Ammon's horn (tissue), 1 donor: ENCODE measurements at places on chromosomes 7 and 10.
A peak's percentile ranks its signal among the peaks of the same experiment; 100 is the strongest.

GRCh38 chr7:50315739-50316671 is 11.5 kb downstream of the IKZF1 start:
- DNase-seq = no peak

DNA sequence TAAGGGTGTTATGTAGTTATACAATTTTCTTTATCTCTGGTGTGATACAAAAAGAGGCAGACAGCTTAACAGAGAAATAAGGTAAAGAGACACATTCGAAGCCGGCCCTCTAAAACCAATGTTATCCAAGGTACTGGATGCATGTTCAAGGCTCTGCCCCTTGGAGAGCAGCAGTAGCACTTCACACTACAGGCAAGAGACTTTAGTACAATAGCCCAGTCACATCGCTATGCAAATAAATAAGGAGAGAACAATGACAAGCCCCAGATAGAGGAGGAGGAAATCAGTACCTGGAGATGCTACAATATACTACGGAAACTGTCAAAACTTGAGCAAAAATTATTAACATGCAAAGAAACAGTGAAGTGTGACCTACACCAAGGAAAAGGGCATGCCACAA is 111.1 kb downstream of the ITGB1 start:
- no peak for DNase-seq

DNA sequence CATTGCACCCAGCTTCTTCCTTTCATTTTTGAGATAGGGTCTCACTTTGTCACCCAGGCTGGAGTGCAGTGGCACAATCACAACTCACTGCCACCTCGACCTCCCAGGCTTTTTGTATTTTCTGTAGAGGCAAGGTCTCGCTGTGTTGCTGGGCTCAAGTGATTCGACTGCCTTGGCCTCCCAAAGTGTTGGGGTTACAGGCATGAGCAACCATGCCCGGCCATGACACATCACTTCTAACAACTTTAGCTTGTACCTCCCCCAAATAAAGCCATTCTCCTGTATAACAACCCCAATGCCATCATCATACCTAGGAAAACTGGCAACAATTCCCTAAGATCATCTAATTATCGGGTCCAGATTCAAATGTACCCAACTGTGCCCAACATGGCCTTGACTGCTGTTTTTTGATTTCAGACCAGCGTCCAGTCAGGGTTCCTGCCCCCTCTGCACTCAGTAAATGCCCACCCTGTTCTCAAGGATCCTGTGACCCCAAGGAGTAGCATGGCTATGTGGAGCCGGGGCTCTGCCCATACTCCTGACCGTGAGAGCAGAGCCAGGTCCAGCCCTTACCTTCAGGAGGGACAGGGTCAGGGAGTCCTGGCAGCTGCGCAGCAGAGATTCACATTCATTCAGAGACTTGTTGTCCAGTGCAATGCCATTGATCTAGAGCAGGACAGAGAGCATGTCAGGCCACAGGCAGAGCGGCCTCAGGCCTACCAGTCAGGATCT is 102.6 kb downstream of the DLG5 start:
- DNase-seq = no peak

DNA sequence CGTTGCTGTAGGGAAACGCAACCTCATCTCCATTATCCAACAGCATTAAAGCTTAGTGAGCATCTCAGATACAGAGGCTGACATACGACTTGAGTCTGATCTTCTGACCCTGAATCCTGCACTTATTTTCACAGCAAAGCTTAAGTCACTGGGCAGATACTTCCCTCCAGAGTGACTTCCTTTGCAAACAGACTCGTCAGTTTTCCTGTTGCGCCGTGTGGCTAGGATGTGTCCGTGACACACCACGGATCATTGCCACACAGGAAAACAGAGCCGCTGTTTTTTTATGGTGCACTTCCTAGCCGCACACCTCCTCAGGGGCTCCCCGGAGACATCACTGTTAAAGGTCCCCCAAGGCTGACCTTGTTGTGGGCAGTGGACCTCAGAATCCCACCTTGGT is 94.9 kb upstream of the MKI67 start:
- no peak for DNase-seq

- DNase-seq = no peak
Observed at GRCh38 chr7:94146408-94146807, 142.3 kb upstream of the BET1 start.

GRCh38 chr7:20152511-20152910 is 64.7 kb downstream of the MACC1 start:
- DNase-seq = no peak

DNA sequence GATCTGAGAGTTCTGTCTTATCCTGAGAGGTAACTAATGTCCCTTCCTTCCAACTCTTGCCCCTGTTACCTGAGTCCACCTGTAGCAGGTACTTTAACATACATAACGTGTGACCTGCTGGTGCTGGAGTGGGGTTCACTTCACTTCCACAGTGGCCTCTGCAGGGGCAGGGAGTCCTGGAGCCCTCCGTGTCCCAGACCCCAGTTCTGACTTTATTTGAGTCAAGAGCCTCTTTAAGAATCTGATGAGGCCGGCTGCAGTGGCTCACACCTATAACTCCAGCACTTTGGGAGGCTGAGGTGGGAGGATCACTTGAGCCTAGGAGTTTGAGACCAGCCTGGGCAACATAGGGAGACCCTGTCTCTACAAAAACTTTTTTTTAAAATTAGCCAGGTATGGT is 117.0 kb upstream of the RET start:
- DNase-seq = no peak

GRCh38 chr10:116849248-116850057 is at the start of gene ENO4:
Gene ENO4 (plus strand): TSS chr10:116849499. CDS start chr10:116849567, 68 bp downstream.
- peak; percentile 83 for DNase-seq
